Stimulated activated CD4-positive, alpha-beta T cell treated with anti-CD3 and anti-CD28 coated beads, Interleukin-2, amount 100 ng/mL, for 4 hours (primary cell): ENCODE measurements at places on chromosomes 16 and 17.

- no peak for DNase-seq
Observed at GRCh38 chr17:73595479-73595878, 48.8 kb downstream of the SDK2 start.

GRCh38 chr17:81414756-81415516 is 19.7 kb downstream of the BAHCC1 start:
- DNase-seq, result no peak

- DNase-seq, result no peak
Observed at GRCh38 chr16:51405361-51405760, 254.3 kb upstream of the SALL1 start.

DNA sequence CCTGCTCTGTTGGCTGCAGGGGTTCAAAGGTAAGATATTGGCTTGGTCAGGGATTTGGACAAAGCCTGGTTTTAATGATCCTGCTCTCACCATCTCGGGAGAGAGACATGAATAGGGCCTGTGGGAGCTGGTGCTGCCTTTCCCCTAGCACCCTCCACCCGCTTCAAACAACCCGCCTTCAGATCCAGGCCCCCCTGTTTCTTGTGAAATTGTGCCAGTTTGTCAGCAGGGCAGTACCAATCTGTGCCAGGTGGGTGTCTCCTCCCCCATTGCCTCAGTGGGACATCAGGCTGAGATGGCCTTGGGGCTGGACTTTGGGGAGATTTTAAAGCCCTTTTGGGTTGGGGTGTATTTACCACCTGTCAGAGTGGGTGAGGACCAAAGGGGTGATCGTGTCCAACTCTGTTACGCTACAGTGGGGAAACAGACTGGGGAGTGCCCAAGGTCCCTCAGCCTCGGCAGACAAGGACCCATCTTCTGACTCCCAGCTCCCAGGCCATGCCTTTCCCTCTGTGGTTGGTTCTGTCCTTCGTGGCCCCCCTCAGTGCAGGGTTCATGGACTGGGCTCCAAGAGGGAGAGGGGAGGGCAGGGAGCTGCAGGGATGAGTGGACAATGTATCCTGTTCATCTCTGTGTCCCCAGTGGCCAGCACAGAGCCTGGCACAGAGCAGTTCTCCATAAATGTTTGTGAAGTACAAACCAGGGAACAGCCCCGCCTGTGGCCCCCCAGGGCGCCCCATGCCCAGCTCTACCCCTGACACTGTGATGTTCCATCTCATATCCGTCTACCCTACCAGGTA is 3.3 kb downstream of the ARHGAP23 start:
- no peak for DNase-seq

DNA sequence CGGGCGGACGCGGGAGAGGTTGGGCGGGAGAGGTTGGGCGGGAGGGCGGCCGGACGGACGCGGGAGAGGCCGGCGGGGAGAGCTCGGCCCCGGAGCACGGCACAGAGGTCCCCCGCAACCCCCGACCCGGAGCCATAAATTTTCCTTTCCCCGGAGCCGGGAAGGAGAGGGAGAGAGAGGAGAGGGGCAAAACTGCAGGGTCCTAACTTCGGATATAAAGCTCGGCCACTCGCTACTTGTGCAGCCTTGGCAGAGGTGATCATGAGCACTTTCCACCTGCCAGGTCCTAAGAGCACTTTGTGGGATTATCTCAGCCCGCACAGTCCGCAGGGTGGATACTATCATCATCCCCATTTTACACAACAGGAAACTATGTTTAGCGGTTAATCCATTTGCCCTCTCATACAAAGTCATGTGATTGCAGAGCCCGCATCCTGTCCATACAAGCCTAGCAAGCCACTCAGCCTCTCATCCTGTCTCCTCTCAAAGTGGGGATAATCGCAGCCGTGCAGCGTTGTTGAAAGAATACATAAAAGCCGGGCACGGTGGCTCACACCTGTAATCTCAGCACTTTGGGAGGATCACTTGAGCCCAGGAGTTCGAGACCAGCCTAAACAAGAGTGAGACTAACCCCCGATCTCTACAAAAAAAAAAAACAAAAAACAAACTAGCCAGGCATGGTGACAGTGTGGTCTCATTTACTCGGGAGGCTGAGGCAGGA is 780 bp upstream of the DCAKD start:
- no peak for DNase-seq

DNA sequence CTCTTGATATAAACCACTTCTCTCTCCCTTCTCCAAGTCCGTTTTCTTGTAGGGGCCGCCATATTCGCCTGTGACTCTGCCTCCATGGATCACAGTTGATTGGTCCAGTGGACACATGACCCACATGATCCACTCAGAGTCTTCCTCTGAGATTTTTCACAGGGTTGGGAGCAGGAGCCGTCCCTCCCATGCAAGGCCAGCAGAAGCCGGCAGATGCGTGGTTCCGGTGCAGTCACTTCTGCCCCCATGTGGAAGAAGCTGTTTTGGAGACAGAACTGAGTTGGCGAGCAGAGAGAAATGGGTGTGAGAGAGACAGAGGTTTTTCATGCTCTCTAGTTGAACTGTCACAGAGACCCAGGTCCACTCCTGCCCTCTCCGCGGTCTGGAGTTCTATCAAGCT is 83.3 kb downstream of the C16orf95 start:
- no peak for DNase-seq

- no peak for DNase-seq
Observed at GRCh38 chr17:65015855-65016254, 40.7 kb downstream of the GNA13 start.

- DNase-seq, result no peak
Observed at GRCh38 chr16:47581114-47581513, 120.0 kb downstream of the PHKB start.

GRCh38 chr17:69066482-69066881 is 5.8 kb upstream of the ABCA9 start:
- DNase-seq, result no peak

GRCh38 chr16:19696961-19697360 is 21.1 kb downstream of the KNOP1 start:
- no peak for DNase-seq

DNA sequence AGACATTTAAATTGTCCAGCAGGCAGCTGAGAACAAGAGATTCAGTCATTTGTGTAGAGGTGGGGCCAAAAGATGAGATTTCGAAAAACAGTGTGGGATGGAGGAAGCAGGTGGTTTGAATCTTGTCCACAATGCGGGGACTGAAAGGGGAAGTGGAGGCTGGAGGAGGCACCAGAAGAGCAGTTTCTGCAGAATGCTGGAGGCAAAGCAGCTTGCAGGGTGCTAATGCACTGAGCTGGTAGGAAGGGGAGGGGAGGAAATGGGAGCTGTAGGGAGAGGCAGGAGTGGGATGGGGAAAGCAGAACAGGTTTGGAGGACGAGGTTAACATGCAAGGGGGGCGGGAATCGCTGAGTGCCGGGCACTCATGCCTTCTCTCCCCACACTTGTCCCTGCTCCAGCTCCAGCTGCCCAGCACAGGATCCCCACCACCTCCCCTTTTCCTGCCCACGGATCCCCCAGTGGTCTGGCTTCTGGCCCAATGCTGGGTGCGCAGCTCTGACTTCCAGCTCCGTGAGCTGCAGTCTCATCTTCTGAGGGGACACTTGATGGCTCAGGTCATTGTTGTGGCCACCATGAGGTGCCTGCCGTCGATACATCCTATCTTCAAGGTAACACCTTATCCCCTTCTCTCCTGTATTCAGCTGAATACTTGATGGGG is 9.4 kb downstream of the C17orf100 start:
- DNase-seq, result no peak

GRCh38 chr16:71421911-71422310 is 19.9 kb downstream of the TLE7 start:
- DNase-seq, result no peak

DNA sequence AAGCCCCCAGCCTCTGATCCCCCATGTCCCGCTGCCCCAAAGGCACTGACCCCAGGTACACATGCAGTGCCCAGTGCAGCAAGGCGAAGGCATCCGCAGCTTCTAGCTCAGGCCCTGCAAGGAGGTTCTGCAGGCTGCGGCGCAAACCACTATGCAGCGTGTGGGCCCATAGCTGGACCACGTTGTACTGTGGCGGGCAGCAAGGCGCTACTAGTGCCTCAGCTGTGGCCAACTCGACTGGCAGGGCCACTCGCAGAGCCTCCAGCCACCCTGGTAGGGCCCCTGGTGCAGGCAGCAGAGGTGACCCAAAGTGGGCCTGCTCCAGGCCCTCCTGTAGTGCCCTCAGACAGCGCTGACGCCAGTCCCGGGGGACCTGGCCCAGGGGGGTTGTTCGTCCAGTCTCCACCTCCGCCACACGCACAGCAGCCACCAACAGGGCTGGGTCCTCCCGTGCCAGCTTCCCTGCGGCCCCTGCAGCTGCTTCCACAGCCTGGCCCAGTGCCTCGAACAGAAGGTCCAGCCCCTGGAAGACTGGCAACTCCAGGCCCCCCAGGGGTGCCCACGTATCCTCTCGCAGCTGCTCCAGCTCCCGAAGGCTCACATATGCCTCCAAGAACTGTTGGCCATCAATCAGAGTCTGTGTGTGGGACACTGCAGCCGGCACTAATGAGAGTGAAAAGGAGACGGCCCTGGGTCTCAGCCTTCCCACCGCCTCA is 2.6 kb downstream of the EXOC3L1 start:
- DNase-seq, result no peak

DNA sequence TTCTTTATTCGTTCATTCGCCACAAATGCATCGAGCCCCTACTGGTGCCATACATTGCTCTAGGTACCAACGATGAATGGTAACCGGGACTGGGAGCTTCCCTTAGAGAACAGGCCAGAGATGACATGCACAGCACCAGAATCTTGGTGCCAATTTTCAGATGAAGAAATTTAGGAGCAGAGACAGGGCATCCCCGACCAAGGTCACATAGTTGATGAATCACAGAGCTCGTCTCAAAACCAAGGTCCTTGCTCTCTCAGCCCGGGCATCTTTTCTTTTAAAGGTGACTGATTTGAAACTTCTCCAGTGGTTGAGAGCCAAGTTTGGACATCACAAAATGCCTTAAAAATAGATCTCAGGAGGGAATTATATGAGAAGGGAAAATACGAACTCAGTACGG is 73.2 kb upstream of the C16orf82 start:
- DNase-seq, result no peak

DNA sequence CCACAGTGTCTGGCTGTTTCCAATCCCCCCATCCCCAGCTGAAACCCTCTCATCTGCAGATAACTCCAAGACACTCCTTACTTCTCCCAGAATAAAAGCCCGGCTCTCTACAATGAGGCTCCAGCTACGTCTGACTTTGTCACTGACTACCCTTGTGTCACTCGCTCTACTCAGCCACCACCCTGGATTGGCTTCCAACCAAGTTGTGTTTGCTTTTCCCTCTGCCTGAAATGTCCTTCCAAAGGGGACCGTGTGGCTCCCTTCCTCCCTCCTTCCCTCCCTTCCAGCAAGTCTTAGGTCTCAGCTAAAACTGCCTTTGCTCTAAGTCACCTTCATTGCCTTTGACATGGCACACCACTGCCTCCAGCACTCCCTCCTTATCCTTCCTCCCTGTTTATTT is 42.8 kb downstream of the CDH1 start:
- no peak for DNase-seq

- no peak for DNase-seq
Observed at GRCh38 chr17:76820039-76820438, 48.2 kb upstream of the MGAT5B start.

- DNase-seq, result no peak
Observed at GRCh38 chr16:51877686-51878085, 669.3 kb downstream of the TOX3 start.

DNA sequence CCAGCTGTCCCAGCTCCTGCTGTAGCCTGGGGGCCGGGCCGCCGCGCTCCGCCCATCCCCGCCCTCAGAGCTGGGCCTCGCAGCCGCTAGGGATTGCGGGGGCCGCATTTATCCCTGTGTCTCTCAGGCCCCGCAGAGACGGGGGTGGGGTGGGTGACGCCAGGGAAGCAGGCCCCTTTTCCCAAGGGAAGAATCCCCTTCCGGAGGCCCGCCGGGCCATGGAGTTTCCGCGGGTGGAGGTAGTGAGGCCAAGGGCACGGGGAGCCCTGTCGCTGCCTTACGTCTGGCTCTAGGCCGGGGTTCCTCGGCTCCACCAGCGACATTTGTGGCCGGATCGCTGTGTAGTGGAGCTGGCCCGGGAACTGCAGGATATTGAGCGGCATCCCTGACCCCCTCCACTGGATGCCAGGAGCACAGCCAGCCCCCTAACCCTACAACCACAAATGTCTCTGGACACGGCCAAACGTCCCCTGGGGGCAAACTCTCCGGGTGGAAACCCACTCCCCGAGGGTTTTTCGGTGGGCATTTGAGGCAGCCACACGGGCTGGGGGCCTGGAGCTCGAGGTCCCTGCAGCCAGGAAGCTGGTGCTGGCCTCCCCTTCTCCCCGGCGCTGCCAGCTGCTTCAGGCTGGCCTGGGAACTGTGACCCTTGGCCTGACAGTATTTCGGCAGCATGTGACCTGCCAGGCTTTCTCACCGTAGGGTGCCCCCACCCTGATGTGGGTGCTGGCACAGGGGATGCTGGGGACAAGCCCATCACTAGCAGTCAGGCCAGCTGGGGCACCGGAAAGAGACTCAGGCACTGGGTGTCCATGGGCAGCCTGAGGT is 12.0 kb upstream of the CD300A start:
- no peak for DNase-seq

DNA sequence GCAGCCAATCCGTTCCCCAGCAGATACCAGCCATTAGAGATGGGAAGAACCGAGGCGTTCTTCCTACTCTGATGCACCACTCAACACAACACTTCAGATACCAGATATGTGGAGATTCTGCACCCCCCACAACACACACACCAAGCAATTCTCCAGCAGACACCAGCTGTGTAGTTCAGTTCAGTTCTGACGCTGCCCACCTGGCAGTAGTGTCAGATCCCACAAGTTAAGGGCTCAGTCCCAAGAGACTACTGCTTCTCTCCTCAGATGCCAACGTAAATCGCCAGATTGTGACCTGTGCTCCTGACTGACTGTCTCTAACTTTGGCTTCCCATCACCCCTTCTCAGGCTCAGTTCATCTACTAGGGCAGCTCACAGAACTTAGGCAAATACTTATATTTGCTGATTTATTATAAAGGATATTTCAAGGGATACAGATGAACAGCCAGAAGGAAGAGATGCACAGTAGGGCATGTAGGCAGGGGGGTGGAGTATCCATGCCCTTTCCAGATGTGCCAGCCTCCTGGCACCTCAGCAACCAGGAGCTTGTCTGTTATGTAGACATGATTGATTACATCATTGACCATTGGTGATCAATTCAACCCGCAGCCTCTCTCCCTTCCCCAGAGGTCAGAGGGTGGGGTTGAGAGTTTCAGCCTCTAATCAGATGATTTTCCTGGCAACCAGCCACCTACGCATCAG is 110.6 kb downstream of the PRKCA start:
- no peak for DNase-seq

GRCh38 chr17:1197781-1198490 is 18.2 kb upstream of the ABR start:
- DNase-seq, result no peak
